ENCODE measurements at places on chromosomes 6 and 20.

DNA sequence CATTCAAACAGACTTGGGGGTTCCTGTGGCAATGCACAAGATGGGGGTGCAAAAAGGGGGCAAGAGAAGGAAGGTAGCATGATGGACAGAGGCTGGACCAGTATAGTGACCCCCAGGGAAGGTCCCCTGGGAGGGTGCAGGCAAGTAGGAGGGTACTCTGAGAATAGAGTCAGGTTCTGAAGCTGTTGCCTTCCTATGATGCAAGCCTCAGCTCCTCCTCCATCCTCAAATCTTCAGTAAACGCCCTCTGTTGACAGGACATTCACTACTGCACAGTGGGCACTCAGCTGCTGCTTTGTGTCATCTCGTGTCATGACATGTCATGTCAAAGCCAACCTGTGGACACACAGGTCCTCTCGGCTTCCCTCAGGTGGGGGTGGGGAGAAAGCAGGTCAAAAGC lies 5.8 kb upstream of the SDCBP2 start:
- DNase-seq: no peak

DNA sequence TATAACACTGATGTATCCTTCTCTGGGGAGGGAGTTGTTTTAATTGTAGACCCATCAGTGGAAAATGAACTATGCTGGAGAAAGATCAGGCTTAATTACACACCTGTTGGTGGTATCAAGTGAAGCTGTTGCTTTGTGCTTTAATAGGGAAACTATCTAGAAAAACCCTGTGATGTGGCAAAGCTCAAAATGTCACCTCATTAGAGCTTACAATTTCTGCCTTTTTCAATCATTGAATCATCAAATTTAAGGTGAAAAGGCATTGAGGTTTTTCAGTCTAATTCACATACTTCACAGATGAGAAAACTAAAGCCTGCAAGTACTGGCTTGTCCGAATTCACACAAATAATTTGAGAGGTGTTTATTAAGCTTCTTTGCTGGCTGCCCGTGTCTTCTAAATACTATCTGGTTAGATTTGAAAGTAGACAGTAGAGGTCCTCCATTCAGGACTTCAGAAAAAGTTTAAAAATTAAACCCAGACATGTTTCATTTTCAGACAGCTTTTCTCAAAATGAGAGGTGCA lies 143.3 kb upstream of the MAP3K7 start:
- DNase-seq: no peak

DNA sequence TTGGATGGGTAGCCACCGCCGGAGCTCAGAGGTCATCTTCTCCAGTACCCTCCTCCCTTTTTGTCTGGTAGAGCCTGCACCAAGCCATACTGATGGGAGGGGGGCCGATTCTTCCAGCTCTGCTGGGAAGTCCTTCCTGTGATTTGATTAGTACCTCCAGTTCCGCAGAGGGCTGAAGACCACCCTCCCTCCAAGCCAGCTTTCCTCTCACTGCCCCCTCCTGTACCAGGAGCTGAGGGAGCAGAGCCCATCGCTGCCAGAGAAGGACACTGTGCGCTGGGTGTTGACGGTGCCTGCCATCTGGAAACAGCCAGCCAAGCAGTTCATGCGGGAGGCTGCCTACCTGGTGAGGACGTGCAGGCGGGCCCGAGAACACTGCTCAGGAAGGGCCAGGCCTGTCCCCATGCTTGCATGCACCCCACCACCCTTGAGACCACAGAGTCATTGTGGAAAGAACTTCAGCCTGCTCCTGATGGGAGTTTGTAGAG lies 13.2 kb downstream of the HSPA12B start:
- DNase-seq: no peak

GRCh38 chr6:52420668-52421358 lies 671 bp downstream of the EFHC1 start:
- DNase-seq: no peak

- no peak for DNase-seq
These were observed 306.9 kb downstream of the DHX35 start for GRCh38 chr20:39268981-39269461.

DNA sequence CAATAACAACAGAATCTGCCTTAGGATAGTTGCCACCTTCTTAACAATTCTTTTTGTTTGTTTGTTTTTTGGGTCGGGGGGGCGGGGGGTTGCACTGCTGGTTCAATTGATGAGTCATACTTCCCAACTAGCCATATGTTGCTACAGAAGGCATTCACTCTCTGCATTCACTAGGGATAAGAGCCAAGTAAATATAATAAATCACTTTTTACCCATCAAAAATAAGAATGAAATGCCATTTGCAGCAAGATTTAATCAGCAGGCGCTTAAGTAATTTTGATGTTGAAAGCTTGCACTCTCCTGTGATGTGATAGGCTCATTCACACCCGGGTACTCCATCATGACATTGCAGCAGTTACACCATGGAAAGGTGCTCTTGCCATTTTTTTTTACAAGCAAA lies 209.8 kb downstream of the HIVEP2 start:
- DNase-seq: no peak

- DNase-seq: no peak
These were observed 56.7 kb downstream of the NT5E start for GRCh38 chr6:85506441-85507093.

DNA sequence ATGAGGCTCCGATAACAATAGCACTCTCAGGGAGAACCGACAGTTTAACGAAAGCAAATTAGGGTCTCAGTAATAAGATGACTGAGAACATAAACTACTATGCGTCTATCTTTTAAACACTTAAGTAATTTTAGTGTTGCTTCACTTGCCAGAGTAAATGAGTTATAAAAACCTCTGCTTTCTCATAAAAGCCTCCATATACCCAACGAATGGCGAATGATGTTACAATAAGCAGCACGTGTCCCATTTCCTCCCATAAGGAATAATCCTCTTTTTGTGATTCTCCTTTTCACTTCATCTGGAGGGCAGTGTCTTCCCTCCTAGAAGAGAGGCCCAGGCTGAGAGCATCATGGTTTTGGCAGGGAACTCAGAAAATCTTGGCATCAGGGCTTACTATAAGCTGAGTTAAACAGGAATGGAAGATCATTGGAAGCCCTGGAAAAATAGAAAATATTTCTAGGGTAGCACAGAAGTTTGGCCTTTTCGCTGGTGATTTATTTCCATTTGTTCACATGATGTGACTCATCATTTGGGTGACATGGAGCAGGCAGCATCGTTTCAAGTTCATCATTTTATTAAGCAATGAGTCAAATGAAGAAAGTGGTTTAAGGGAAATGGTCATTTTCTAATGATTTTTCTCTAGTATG lies 255.4 kb downstream of the ATXN1 start:
- no peak for DNase-seq

- no peak for DNase-seq
These were observed 352.7 kb upstream of the CDH4 start for GRCh38 chr20:60899320-60899719.

GRCh38 chr20:54044156-54044555 lies 26.2 kb downstream of the BCAS1 start:
- DNase-seq: peak; percentile 37

GRCh38 chr20:32056708-32057483 lies 4.9 kb downstream of the HCK start:
- DNase-seq: no peak

Measured in hematopoietic multipotent progenitor cell treated with erythropoietin and hydrocortisone succinate and interleukin-3 and kit ligand, for 17 days (in vitro differentiated cells).